ENCODE measurements at places on chromosomes 3 and 15.

DNA sequence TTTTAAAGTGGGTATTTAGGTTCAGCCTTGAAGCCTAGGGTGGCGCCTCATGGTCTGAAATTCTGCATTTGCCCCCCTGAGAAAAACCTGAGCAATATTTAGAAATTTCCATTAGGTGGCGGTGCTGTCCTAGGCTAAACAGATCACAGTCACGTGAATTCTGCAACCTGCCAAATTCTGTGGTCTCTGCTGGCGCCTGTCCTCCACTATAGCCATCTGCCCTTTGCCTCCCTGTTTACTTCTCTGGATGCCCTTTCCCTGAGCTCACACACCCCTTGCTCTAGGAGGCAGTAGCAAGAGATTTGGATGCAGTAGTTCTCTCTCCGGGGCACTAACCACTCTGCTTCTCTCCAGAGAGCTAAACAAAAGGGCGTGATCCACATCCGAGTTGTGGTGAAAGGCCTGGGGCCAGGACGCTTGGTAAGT lies 9.1 kb downstream of the MRPS11 start:
- no peak for DNase-seq

GRCh38 chr3:43644443-43644842 lies 22.6 kb upstream of the ANO10 start:
- no peak for DNase-seq

- no peak for DNase-seq
Measured at GRCh38 chr3:170232266-170232665, 10.0 kb downstream of the PRKCI start.

DNA sequence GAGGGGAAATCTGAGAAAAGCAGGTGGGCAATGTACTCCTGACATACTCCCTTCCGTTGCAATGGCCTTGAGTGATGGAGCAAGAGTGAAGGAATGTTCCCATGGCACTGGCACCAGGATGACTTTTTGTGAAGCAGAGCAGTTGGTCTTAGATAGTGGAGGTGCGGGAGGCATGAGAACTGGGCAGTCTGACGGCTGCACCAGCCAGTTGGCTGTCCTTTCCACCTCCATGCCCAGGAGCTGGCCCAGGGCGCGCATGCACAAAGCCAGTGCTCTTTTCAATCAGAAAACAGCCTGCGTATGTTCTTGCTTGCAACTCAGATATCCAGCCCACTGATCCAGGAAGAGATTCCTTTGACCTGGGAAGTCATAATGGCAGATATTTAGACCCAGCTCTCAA lies 136.8 kb downstream of the PGPEP1L start:
- DNase-seq = no peak

GRCh38 chr3:30680789-30681648 lies 74.6 kb downstream of the TGFBR2 start:
- DNase-seq = no peak

DNA sequence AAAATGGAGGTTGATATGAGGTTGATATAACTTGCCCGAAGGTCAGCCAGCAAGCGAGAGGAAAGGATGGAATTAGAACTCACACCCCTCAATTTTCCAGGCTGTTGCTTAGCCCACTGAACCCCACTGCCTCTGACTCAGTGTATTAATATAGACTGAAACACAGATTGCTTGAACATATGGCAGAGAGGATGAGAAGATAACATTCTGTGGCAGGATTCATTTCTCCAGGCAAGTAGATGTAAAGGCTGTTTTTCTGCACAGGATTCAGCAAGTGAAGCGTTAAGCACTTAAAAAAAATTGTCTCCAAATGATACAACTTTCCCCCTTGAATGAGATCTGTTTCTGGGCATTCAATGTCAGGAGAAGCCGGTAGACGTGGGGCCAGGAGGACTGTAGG lies 335.2 kb downstream of the GAP43 start:
- DNase-seq = no peak

DNA sequence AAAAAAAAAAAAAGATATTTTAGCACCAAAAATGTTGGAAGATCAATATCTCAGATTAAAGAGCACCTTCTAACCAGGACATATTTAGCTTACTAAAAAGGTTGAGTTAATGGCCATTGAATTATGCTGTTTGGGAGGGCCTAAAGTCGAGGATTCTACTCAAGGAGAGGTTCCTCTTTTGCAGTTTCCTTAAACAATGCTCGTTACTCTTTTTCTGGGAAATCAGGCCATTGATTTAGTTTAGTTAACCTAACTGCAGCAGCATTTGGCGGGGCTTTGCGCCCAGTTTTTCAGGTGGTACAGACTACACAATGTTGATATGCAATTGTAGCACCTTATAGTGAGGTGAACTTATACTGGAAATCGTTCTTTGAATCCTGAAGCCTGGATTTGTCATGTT lies 6.8 kb downstream of the ABHD2 start:
- no peak for DNase-seq

GRCh38 chr15:54808321-54808720 lies 388.4 kb downstream of the RSL24D1 start:
- DNase-seq = no peak

DNA sequence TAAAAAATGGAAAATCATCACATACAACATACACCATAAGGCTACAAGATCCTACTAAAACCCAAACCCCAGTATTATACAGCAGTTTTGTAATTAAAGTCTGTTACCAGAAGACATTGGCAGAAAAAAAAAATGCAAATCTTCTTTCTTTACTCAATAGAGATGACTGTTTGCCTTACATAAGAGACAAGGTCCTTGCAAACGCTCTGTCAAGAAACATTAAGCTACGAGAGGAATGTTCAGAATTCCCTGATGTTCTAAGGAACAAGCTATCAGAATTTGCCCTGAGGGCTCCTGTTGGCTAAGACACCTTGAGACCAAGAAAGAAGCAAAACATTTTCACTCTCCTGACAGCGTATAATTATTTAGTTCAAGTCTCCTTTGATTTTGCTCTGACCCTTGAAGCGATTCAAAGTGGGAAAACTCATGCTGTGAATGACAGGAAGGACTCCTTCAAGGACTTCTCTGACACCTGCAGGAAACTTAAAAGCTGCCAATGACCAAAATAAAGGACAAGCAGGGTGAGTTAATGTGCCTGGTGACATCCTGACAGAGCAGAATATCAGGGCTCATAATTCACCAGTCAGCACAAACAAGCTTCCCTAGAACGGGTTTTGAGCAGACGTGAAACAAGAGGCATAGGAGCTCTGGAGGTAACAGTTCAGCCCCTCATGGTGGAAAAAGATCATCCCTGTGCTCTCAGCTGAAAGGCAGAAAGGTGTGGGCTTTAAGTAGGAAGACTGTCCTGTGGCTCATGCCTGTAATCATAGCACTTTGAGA lies 2.5 kb downstream of the SCAMP2 start:
- no peak for DNase-seq

DNA sequence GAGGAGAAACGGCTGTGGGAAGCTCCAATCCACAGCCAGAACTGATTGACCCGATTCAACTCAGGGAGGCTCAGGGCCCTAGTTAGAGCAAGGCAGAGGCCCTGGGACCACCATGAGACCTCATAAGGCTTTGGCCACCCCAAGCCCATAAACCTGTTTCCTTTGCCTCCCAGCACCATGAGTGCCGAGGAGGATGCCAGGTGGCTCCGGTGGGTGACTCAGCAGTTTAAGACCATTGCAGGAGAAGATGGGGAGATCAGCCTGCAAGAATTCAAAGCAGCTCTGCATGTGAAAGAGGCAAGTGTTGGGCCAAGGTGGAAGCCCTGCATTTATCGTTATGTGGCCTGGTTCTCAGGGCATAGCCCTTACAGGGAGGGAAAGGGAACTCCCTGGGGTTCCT lies 11.9 kb downstream of the NOX5 start:
- no peak for DNase-seq

DNA sequence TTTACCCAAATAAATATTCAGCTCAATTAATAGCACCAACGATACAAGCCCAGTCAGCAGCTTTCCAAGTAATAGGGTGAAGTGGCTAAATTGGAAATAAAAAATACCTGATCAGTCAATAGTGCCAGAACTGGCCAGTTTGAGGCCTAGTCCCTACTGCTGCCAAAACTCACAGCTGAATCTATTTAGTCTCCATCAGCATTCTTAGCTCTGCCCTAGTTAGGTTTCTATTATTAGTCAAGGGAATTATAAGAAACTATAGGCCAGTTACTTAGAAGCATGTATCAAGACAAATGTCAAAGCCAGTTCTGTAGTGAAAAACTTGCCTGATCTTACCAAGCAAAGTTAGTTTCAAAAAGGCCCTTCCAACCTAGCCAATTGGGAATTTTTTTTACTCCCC lies 146.2 kb upstream of the ZBTB20 start:
- no peak for DNase-seq

DNA sequence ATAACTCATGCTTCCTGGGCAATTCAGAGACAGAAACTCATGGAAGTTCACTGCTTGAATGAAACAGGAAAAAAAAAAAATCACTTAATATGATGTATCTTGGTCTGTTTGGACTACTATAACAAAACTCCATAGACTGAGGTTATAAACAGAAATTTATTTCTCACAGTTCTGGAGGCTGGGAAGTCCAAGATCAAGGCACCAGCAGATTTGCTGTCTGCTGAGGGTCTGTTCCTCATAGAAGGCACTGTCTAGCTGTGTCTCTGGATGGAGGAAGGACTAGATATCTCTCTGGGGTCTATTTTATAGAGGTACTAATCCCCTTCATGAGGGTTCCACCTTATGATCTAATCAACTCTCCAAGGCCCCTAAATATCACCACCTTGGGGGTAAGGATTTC lies 119.3 kb downstream of the IGF2BP2 start:
- no peak for DNase-seq

DNA sequence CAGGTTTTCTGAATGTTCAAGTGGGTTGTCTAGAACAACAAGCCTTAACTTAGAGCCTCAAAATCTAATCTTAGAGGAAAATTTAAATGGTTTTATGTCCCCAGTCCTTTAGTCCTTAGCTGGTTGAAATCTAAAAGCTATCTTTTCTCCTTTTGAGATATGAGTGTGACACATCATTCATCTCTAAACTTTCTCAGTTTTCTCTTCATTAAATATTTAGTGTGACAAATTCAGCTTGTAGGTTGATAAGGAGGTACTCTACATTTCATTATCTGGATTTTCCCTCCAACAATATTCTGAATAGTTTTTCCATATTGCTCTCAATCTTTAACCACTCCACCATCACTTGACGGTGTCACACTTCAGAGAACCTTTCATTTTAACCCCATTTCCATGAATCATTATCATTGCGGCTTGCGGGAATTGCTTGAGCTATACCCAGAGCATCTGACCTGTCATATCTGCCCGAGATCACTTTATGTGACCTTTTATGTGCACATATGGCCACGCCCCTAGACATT lies 16.1 kb upstream of the ATP8B4 start:
- DNase-seq = no peak

DNA sequence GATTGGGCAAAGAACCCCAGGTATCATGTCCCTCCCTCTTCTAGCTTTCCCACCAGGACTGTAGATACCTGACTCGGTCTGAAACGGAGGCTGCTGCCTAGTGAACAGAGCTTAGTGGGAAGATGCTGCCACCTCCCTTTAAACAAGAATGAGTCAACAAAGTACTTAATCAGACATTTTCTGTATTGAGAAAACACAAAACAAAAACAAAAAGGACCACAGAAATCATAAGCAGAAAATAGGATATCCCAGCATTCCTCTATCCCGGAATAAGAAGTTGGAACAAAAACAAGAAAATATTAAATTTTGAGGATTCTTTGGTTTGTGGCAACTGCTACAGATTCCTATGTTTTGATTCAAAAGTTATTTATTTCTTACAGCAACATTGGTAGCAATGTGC lies 51.7 kb upstream of the COL8A1 start:
- no peak for DNase-seq

DNA sequence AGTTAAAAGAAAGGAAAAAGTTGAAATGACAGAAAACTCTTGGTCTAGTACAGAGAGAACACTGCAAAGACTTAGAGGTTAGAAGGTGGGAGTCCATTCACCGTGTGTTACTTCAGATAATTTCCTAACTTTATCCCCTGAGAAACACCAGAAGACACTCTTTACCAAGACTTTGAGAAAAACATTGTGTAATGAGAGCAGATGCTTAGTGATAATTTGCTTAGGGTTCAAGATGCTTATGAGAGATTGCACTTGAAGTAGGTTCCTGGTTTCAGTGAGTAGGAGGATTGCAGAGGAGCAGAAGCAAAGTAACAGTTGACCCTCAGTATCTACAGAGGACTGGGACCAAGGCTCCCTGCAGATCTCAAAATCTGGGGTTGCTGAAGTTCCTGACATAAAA lies 594.1 kb downstream of the NR2F2 start:
- DNase-seq = no peak

- DNase-seq = no peak
Measured at GRCh38 chr3:134446800-134447199, 39.0 kb downstream of the ANAPC13 start.
